Activated CD8-positive, alpha-beta memory T cell treated with anti-CD3 and anti-CD28 coated beads for 24 hours (primary cell): ENCODE measurements at places on chromosomes 1 and 21.

GRCh38 chr1:167756730-167757405 lies 35.1 kb downstream of the MPZL1 start:
- no peak for DNase-seq

DNA sequence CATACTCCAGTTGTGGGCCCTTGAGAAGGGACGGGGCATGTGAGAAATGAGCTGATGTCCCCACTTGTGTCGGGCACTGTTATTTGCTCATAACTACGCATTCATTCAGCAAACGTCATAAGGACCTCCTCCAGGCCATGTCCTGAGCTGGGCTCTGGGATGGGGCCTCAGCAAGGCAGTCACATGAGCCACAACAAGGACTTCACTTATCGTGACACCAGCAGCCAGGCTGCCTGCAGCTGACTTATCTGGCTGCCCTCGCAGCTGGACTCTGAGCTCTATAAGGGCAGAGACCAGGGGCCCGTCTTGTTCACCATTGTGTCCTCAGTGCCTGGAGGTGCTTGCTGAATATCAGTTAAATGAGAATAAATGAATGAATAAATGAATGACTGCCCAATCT lies 37.5 kb upstream of the GRIK3 start:
- DNase-seq = no peak

- DNase-seq = no peak
Measured at GRCh38 chr1:205259998-205260397, 32.3 kb downstream of the TMCC2 start.

GRCh38 chr21:46442938-46443337 lies 15.8 kb upstream of the DIP2A start:
- DNase-seq = no peak

DNA sequence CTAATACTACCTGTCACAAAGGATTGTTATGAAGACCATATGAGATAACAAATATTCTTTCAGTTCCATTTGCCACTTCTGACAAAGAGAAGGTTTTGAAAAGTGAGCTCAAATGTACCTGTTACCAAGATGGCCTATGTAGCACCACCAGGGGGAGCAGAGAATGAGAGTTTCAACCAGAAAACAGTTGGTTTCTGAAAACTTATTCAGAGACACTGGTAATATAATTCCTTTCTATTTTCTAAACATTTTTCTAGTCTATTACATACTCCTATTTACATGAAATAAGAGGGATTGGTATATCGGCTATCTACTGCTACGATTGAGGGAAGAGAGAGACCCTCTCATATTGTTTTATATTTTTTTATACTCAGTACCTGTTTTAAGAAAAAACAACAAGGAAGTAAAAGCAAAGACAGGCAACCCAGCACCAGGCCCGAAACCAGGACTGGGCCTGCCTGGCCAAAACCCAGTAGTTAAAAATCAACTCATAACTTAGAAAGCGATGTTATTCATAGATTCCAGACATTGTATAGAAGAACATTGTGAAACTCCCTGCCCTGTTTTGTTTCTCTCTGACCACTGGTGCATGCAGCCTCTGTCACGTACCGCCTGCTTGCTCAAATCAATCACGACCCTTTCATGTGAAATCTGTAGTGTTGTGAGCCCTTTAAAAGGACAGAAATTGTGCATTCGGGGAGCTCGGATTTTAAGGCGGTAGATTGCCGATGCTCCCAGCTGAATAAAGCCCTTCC lies 48.3 kb downstream of the IL23R start:
- no peak for DNase-seq

DNA sequence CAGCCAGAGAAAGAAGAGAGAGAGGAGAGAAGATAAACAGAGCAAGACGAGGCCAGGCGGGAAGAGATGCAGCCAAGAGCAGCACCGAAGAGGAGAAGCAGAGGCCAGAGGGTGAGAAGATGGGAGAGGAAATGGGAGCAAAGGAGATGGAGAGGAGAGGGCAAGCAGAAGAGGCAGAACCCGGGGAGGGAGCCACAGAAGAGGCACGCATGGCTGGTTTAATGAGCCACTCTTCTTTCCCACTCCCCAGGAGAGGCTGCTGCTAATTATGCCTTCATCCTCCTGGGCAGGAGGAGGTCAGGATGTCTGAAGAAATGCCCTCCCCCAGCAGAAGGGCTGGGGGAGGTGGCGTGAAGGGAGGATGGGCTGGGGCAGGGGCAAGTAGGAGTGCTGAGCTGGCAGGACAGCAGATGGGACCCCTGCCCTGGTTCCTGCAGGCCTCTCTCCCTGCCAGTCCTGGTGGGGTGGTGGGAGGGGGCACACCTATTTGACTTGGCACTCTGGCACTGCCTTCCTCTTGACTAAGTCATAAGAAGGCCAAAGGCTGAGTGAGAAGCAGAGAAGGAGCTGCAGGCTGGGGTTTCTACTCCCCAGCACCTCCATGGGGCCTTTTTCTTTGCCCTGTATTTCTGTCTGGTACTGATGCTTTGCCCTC lies 32.3 kb downstream of the KIRREL1 start:
- no peak for DNase-seq

DNA sequence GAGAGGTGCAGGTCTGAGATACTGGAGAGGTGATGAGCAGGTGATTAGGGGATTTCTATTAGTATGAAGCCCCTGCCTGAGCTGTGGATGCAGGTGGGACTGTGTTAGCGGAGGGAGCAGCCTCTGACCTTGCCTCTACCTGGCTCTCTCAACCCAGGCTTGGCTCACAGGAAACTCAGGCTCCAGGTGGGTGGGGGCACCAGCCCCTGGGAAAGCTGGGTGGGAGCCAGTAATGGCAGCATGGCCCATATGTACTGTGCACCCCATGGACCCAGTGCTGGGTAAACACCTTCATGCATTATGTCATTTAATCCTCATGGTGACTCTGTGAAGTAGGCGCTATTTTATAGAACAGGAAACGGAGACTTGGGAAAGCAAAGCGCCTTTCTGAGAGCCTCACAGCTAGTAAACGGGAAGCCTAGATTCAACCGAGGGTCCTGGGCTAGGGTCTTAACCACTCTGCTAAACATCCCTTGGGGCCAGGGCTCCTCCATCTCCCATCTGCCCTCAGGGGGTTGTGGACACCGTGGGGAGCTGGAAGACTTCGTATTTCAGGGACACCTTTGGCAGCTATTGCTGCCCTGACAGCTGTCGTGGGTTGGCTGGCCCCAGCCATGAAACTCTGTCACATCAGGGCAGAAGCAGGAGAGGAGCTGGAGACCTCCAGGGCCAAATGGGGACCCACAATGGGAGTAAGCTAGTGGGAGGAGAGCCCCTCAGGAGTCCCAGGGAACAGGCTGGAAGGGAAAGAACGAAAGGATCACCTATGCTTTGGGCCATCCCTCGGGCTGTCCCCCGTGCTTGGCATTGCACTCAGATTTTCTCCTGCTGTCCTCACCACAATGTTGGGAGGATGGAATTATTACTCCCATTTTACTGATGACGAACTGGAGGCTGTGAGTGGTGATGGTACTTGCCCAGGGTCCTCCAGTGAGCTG lies 59.6 kb upstream of the CSF3R start:
- no peak for DNase-seq
